ENCODE measurements at places on chromosomes 2 and 18. TPM values are rescaled to one million over a fixed set of nuclear protein-coding genes. Genes with fewer than 3 reads are reported as not detected.
A peak's percentile ranks its signal among the peaks of the same experiment; 100 is the strongest.

DNA sequence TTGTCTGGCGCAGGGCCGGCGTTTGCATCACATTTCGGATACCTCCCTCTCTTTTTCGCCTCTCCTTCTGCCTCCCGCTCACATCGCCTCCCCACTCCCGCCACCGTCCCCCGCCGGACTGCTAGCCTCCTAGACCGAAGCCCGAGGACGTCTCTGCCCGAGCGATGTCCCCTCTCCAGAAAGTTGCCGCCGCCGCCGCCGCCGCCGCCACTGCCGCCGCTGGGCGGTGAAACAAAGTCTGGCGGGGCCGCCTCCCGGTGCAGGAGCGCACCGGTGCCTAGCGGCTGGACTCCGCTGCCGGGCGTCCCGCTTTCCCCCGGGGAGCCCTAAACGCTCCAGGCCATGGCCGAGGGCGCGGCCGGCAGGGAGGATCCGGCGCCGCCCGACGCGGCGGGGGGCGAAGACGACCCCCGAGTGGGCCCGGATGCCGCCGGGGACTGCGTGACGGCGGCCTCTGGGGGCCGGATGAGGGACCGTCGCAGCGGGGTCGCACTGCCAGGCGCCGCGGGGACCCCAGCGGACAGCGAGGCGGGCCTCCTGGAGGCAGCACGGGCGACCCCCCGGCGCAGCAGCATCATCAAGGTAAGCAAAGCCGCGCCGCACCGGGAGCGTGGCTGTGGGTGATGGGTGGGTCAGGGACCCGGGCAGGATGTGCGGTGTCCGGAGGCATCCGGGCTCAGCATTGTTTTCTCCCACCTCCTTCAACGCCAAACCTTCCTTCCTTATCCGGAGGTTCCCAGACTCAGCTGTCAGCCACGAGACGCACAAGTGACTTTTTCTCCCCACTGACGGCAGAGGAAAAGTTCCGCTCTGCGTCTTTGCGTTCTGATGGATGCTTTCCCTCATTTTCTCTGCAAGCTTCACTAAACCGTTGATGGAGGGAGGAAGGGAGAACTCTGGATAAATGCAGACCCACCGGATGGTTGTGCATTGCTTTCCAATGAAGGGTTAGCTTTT is 643 bp downstream of the PLCL1 start:
- no peak overlapping the region for H3K27ac ChIP-seq
- peaks cover 71% of the 10 kb centered on the region for H3K27me3 ChIP-seq
- DNase-seq: peak; percentile 30
- H3K36me3 ChIP-seq: no peaks in the 10 kb centered on the region
- H3K4me1 ChIP-seq: peaks cover 14% of the 10 kb centered on the region

The MRPL44 gene
- total RNA-seq: 33.4 TPM

DNA sequence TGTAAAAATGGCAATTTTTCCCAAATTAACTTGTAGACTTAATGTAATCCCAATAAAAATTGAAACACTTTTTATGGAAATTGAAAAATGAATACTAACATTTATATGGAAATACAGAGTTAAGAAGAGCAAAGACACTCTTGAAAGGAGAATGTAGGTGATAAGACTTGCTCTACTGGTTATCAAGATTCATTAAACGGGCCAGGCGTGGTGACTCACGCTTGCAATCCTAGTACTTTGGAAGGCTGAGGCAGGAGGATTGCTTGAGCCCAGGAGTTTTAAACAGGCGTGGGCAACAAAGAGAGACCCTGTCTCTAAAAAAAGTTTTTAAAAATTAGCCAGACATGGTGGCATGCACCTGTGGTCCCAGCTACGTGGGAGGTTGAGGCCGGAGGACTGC is 29.5 kb upstream of the ZNF396 start:
- H3K36me3 ChIP-seq: no peaks in the 10 kb centered on the region
- H3K27ac ChIP-seq: no peak overlapping the region
- DNase-seq: no peak
- no peak overlapping the region for H3K4me3 ChIP-seq
- peaks cover 3% of the 10 kb centered on the region for H3K27me3 ChIP-seq

DNA sequence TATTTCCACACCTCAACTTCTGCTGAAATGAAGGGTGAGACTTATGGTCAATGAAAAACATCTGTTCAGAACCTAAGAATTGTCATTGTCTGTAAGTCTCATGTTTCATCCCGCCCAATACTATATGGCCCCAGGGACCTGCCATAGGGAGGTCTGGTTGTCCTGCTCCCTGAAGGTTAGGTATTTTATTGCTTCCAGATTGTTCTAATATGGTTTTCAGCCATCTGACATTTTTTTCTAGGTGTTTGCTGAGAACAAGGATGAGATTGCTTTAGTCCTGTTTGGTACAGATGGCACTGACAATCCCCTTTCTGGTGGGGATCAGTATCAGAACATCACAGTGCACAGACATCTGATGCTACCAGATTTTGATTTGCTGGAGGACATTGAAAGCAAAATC is 7.3 kb downstream of the XRCC5 start:
- DNase-seq: no peak
- peaks cover 42% of the 10 kb centered on the region for H3K36me3 ChIP-seq
- H3K27ac ChIP-seq: peak overlapping the region; percentile 65
- H3K4me1 ChIP-seq: peaks cover 80% of the 10 kb centered on the region
- no peaks in the 10 kb centered on the region for H3K27me3 ChIP-seq

- peaks cover 9% of the 10 kb centered on the region for H3K4me1 ChIP-seq
- H3K36me3 ChIP-seq: no peaks in the 10 kb centered on the region
- DNase-seq: no peak
- no peaks in the 10 kb centered on the region for H3K27me3 ChIP-seq
Observed at GRCh38 chr2:128599700-128600099, 281.0 kb upstream of the HS6ST1 start.

The VSNL1 gene
- total RNA-seq: 1.7 TPM

The TTN gene
- total RNA-seq: under 0.01 TPM

The CAVIN2 gene
- total RNA-seq: not detected

Measured in neural crest cell (in vitro differentiated cells).